ENCODE measurements at places on chromosomes 12 and 14.
A peak's percentile ranks its signal among the peaks of the same experiment; 100 is the strongest.

GRCh38 chr12:41018010-41018409, 170.1 kb upstream of the PDZRN4 start:
- no peak for DNase-seq

DNA sequence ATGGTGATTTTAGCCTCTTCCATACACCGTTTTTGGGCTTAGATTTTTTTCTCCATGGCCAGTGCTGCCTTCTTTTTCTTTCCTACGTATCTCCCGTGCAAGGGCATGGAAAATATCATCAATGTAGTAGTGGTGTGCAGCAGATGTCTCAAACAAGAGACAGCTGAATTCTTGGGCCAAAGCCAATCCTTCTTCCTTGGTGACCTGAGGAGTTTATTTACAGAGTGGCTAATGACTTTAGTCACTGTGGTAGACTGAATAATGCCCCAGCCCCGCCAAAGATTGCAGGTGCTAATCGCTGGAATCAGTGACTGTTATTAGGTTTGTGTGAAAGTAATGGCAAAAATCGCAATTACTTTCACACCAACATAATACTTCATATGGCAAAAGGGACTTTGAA, 235.5 kb upstream of the NOS1 start:
- DNase-seq, result no peak

- DNase-seq, result no peak
Measured at GRCh38 chr14:82419933-82420332, 886.3 kb upstream of the SEL1L start.

- no peak for DNase-seq
Measured at GRCh38 chr14:50943261-50943942, 881 bp downstream of the PYGL start.

- no peak for DNase-seq
Measured at GRCh38 chr14:95238487-95239298, 81.0 kb downstream of the CLMN start.

DNA sequence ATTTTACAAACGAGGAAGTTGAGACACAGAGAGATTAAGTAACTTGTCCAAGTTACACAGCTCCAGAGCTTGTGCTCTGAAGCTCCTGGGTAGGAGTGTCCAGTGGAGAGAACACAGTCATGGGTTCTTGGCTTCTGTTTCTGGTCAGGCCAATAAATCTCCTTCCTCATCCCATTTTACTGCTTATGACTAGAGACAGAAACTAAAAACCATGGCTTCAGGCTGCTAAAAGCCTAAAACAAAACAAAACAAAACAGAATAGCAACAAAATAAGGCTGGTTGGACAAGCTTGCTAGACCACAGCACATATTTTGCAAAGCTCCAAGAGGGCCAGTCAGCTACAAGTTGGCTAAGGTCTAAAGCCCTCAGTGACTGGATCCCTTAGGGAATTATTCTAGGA, 49.8 kb downstream of the PTGER2 start:
- no peak for DNase-seq

GRCh38 chr12:101174541-101174940, 35.5 kb downstream of the SLC5A8 start:
- DNase-seq, result no peak

- DNase-seq, result peak; percentile 40
Measured at GRCh38 chr14:56339855-56340701, 221.9 kb downstream of the PELI2 start.

DNA sequence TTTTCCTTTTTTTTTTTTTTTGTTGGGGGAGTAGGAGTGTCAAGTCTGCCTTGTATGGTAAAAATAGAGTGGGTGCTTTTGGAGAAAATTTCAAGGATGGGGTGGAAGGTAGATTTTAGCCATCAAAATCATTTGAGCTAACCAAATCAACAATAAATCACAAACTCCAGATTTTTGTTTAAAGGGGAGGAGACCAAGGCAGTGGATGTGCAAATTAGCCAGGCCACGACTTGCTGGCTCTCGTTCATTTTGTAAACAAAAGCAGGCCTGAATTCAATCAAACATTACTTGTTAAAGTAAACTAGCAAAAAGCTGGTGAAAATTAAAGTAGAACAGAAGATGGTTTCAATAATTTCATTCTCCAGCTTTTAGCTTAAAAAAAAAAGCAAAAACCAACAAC, 387.2 kb downstream of the BMP4 start:
- no peak for DNase-seq

- DNase-seq, result no peak
Measured at GRCh38 chr12:82930301-82930700, 243.6 kb downstream of the TMTC2 start.

- DNase-seq, result no peak
Measured at GRCh38 chr12:46941981-46942380, 116.2 kb upstream of the SLC38A4 start.

GRCh38 chr12:76276499-76277151, 71.6 kb downstream of the BBS10 start:
- DNase-seq, result no peak

DNA sequence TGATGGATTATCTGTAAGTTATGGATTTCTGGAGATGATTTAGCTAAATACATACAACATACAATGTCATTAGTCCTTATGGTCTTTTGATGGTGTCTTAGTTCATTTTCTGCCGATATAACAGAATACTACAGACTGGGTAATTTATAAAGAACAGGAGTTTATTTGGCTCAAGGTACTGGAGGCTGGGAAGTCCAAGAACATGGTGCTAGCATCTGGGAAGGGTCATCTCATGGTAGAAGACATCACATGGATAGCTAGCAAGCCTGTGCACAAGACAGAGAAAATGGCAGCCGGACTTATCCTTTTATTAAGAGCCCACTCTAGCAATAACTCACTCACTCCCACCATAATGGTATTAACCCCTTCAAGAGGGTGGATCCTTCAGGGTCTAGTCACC, 24.2 kb downstream of the KLHL28 start:
- DNase-seq, result no peak

Data from CD4-positive, alpha-beta T cell treated with Interleukin-21 for 1 hour (primary cell).